ENCODE measurements at places on chromosomes 16 and 17.

DNA sequence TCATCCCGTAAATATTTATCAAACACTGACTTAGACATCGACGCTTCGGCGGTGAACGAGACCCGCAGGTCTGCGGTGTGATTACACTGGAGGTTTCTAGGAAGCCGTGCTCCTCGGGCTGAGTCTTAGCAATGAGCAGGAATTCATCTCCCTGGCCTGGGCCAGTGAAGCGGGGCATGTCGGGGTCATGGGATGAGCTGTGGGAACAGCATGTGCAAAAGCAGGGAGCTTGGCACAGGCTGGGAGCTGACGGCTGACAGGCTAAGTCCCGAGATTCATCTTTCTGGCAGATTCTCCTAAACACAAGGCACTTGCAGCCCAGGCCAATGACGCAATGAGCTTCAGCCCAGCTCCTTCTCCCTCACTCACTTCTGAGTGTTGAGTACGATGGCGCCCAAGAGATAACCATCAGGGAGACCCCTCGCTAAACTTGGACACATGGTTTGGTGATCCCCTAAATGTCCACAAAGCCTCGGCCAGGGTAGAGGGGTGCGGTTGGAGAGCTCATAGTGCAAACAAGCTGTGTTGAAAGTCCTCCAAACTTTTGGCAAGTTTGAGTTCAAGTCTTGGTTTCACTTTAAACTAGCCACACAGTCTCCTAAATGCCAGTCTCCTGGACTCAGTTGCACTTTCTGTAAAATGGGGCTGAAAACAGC, 12.8 kb downstream of the CRISPLD2 start:
- DNase-seq = no peak

GRCh38 chr16:4674926-4675530, 18.3 kb upstream of the NUDT16L1 start:
- no peak for DNase-seq

DNA sequence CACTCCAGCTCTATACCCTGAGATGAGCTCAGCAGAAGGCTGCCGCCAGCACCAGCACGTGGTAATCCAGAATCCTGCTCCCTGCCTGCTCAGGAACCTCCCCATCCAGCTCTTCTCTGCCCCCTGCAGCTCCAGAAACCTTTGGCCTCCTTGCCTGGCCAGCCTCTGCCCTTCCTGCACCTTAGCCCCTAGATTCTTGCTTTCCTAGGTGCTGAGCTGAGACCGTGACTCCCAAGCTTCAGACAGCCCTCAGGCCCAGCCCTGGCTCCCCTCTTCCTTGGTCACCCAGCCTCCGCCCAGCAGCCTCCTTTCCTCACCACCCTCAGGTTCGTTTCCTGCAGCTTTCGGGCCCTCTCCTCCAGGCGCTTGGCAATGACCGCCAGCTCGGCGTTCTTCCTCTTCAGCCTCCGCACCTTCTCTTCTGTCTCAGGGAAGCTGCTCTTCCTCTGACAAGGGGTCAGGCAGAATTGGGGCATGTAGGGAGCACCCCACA, 2.6 kb downstream of the TSPOAP1 start:
- DNase-seq = no peak

GRCh38 chr17:38871247-38872015, 1.6 kb downstream of the LASP1 start:
- peak; percentile 50 for DNase-seq

All from effector memory CD8-positive, alpha-beta T cell (primary cell).